ENCODE measurements at places on chromosomes 16 and 17.

GRCh38 chr17:78725448-78726021 is 56.5 kb downstream of the CYTH1 start:
- no peak for DNase-seq

- no peak for DNase-seq
Observed at GRCh38 chr16:67694611-67695010, 24.5 kb downstream of the GFOD2 start.

DNA sequence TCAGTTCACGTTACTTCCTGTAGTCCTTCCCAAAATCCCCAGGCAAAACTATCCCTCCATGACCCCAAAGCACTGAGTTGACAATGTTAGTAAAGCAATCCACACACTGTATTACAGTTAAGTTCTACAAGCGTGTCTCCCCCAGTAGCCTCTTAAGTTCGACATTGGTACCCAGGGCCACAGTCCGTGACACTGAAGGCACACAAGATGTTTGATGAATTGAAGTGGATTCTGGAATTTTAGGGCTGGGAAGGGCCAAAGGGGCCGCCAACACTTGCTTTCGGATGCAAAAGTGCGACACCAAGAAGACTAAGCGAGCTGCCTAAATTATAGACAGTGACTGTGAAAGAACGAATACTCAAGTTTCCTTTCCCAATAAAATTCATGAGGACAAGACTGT is 1.5 kb downstream of the VPS35 start:
- no peak for DNase-seq

DNA sequence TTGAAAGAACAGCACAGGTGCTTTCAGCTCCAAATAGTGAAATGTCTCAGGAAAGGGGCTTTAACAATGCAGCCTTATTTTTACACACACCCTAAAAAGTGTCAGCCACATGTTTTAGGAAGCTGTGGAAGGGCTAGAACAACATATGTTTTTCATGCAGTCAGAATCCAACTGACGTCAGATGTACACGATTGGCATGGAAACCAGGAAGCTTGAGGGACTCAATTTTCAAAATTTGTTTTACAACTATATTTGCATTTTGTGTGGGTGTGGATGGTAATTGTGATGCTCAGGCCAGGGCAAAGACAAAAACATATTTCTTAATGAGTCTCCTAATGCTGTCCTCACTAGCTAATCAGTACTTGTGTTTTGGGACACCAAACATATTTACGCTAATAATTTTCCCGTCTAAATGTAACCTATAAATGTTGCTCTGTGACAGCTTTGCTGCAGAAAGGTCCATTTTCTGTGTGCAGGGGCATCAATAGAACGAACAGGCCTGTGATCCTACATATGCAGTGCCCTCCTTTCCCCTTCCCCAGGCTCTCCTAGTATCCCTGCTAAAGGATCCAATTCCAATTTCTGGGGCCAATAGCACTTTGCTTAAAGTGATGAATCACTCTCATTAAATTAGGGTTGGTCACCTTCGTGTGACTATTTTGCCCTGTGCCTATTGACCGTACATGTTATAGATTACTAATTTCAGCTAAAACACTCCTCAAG is 434.0 kb upstream of the CDH5 start:
- no peak for DNase-seq

DNA sequence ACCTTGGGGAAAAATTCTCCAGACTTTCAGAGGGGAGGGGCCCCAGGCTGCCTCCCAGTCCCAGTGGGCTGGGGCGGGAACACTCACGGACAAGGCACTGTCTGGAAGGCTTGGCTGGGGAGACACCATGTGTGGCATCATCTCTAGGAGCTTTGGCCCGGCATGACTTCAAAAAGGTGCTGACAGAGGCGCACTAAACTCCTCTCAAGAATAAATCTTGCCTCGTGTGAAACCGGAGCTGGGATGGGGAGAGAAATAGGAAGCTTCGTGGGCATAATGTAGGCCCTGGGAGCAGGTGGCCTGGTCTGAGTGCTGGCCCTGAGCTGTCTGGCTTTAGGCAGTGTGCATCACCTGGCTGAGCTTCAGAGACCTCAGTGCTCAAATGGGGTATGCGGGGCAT is 5.7 kb downstream of the WSCD1 start:
- DNase-seq: no peak

DNA sequence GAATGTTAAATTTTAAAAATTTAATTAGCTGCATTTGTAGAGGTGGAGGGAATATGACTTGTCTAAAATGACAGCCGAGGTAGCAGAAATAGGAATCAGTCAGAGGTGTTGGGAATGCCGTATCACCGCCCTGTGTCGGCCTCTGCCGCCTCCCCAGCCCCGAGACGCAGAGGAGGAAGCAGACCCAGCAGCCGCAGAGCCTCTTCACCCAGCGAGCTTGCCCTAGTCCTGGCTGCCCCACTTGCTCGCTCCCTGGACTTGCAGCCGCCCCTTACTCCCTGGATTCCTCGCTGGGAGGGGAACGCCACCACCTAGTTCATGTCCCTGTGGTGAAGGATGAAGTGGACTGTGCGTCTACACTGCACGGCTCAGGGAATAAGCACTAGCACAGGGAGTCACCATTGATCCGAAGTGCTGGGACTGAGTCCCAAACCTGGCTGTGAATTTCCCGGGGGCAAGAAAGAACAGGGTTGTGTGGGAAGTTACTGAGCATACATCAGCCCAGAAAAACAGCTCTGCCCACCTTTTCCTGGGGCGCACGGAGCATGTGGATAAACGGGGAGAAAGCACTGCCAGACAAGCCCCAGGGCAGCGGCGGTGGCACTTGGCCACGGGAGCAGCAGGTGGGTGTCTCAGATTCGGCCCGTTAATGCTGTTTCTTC is 76.8 kb downstream of the RPTOR start:
- no peak for DNase-seq

DNA sequence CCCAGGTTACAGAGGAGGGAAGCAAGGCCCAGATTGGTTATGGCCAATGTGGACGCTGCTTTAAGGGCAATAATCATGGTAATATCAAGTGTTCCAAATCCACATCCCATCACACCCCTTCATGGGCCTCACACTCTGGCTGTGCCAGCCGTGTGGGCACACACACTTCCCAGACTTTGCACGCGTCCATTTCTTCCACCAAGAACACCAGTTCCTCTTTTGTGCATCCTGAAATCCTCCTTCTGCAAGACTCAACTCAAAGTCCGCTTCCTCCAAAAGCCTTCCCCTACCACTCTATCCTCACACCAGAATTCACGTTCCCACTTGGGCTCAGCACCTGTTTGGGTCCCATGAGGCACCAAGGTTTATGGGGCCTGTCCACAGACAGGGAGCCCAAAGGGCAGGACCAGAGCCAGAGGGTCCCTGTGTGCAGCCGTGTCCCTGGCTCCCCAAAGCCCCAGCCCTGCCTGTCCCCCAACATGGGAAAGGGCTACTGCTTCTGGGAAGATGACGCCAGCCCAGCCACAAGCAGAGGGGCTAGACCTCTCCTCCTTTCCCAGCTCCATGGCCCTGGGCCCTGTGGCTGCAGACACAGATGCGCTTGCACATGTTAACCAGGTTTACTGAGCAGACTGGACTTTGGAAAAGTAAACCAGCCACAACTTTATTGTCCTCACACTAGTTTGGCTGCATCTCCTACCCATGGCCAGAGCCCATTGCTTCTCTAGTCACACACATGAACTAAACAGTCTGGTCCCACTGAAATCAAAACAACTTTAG is 20.3 kb downstream of the SPNS3 start:
- no peak for DNase-seq

DNA sequence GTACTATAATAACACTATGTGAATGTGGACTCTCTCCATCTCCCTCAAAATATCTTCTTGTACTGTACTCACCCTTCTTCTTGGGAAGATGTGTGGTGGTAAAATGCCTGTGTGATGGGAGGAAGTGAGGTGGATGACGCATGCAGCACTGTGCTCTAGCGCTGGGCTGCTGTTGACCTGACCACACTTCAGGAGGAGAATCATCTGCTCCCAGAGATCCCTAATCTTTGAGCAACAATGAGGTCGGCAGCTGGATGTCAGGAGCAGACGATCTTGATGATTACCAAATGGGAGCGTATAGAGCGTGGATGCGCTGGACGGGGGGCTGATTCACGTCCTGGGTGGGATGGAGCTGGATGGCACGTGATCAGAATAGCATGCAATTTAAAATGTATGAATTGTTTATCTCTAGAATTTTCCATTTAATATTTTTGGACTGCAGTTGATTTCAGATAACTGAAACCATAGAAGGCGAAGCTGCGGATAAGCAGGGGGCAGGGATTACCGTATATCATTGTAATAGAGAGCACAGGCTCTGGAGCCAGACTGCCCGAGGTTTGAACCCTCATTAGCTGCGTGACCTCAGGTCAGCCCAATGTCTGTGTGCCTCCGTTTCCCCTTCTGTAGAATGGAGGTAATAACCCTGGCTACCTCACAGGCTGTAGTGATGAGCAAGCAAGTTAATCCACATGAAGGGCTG is 23.7 kb upstream of the CYLD start:
- DNase-seq: no peak

DNA sequence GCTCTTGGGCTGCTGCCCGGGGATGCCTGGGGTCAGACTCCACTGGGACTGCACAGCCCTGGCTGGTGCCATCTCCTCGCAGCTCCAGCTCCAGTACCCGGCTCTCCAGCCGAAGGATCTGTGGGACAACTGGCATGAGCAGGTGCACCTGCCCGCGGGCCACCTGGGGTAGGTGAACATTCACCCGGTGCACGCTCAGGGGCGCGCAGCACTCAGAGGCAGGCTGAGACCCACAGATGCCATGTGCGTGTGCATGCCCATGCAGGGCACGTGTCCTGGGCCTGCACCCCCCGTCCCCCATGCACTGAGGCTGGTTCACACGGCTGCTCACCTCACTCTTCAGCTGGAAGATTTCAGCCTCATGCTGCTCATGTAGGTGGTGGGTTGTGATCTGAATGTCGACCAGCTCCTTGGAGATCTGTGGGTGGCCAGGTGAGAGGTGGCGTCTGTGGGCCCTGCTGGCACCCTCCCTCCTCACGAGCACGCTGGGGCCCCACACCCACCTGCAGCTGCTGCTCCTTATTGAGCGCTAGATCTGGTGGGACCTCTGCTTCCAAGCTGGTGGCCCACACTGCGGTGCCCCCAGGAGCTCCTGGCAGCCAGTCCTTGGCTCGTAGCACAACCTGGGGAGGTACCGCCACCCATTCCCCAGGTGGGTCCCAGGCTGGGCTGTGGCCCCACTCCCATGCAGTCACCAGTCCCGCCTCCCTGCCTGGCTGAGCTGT is 618 bp downstream of the CCDC78 start:
- DNase-seq: no peak

DNA sequence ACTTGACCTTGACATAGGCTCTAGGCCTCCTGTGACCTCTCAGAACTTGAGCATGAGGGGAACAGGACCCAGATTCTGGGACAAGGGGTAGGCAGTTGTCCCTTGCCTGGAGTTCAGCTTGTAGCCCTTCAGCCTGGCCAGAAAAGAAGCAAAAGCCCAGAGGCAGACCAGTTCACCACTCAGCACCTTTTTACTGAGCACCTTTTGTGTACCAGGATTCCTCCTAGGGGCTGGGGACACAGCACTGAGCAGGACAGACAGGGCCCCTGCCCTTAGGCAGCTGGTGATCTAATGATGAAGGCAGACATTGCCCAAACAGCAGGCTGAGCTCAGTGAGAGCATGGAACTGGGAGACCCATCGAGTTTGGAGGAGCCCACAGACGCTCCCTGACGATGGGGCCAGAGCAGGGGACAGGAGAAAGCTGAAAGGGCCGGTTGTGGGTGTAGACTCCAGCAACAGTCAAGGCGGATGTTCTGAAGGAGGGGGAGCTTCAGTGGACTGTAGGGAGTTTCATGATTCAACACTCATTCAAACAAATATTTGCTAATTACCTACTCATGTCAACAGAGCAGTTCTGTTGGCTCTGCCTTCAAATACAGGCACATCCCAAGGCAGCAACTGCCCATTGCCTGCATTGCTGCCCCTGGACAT is 32.0 kb downstream of the SBK1 start:
- no peak for DNase-seq

DNA sequence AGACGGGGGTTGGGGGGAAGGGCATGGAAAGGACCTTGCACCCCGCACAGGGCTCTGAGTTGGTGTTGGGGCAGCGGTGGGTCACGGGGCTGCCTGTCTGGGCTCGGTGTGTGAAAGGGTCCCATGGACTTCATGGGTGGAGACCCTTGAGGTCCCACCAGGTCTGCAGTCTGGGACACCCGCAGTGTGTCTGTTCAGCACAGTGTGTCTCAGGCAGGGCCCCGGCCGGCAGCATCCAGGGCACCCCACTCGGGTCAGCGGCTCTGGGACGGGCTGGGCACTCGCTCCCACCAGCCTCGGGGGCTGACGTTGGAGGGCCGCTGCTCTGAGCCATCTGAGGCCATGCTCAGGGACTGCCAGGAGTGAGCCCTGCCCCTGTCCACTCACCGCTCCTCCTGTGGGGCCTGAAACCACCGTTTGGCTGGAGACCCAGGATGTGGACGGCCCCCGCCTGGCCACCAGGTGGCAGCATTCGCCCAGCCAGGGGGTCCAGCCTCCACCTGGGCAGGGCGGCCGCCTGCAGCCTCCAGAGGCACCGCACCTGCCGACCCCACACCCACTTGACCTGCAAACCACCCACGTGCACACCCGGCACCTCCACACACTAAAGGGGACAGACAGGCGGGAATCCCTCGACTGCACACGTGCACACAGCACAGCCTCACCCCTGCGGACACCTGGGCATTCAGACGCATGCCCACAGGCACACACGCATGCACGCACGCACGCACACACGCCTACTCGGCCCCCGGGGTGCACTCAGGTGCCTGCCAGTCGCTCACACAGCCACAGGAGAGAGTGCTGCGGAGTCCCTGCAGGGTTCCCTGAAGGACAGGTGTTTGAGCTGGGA is 10.1 kb upstream of the ZFPM1 start:
- DNase-seq: peak; percentile 78

- no peak for DNase-seq
Observed at GRCh38 chr17:66611397-66611796, 223.5 kb upstream of the CACNG5 start.

DNA sequence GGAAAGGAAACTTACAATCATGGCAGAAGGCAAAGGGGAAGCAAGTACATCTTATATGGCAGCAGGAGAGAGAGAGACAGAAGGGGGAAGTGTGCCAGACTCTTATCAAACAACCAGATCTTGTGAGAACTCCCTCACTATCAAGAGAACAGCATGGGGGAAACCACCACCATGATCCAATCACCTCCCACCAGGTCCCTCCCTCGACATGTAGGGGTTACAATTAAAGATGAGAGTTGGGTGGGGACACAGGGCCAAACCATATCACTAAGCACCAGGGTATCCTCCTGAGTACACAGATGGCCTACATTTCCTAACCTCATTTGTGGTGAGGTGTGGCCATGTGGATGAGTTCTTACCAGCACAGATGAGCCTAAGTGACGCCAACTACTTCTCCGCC is 348.6 kb upstream of the ZFHX3 start:
- no peak for DNase-seq

- DNase-seq: no peak
Observed at GRCh38 chr16:19033761-19034160, 33.7 kb upstream of the COQ7 start.

- peak; percentile 71 for DNase-seq
Observed at GRCh38 chr17:38967290-38967738, at the start of gene FBXO47. FBXO47 (minus strand) TSS chr17:38967403; CDS start chr17:38963025, 4,378 bp downstream.

DNA sequence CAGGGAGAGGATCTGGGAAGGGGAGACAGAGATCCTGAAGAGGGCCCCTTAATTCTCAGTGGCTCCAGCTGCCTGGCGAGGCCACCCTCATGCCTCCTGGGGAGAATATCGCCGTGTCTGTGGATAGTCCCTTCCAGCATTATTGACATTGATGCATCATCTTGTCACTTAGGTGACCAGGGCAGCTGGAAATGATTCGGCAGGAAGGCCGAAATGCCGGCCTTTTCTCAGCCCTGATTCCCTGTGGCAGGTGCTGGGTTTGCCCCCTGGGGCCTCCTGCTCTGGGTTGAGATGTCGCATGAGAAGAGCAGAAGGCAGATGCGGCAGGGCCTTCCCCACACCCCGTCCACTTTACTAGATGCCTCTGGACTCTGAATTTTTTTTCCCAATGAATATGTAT is 89.5 kb downstream of the RAP1GAP2 start:
- no peak for DNase-seq
